Stimulated activated CD8-positive, alpha-beta memory T cell treated with anti-CD3 and anti-CD28 coated beads, Interleukin-7, amount 100 ng/mL, for 24 hours (primary cell): ENCODE measurements at places on chromosomes 1 and 21.

GRCh38 chr21:45845770-45846090, 135.8 kb upstream of the COL6A1 start:
- no peak for DNase-seq

GRCh38 chr1:35558374-35559316, 1.0 kb downstream of the NCDN start:
- DNase-seq = no peak

- DNase-seq = no peak
Observed at GRCh38 chr1:41504114-41505035, 19.9 kb upstream of the EDN2 start.

DNA sequence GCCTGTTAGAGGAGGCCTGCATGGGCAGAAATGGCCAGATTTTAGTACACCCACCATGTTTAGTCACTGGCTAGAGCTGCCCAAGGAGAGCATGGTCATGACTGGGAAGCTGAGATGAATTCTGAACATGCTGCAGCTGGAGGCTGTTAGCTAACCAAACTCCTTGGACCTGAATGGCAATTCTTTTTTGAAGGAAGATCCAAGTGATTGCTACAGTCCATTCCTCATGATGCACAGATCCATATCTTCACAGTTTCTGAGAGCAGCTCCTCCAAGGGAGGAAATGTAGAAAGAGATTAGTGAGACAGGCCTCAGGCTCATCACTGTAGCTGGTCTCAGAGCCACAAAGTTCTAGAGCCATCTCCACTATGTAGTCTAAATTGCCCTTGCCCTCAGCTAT, 11.1 kb downstream of the ZFYVE9 start:
- DNase-seq = no peak

DNA sequence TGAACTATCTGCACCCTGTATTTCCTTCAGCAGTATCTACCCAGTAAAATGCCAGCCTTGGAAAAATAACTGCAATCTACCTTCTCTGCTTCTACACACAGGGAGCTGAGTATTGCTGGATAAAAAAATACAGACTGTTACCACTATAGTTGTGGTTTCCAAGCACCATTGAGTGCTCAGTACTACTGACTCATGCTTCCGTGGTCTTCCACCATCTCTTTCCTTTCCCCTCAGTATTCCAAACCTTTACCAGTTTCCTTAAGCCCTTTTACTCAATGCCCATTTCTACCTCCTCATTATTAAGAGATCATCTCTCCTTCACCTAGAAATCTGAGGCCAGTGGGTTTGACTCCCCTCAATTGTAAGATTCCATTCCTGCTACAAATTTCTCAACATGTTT, 23.8 kb downstream of the GLMN start:
- DNase-seq = no peak

GRCh38 chr21:45989355-45990048, 7.9 kb downstream of the COL6A1 start:
- no peak for DNase-seq

- no peak for DNase-seq
Observed at GRCh38 chr1:115419571-115419970, 81.5 kb upstream of the NGF start.
